ENCODE measurements at places on chromosomes 12 and 14. TPM values are rescaled to one million over a fixed set of nuclear protein-coding genes. Genes with fewer than 3 reads are reported as not detected.

The CCDC38 gene
- not detected for polyA plus RNA-seq

The DICER1 gene
- 27.1 TPM for polyA plus RNA-seq

The GMFB gene
- 38.1 TPM for polyA plus RNA-seq

The KRT85 gene
- polyA plus RNA-seq = not detected

The ITFG2 gene
- 79.2 TPM for polyA plus RNA-seq

The C3AR1 gene
- polyA plus RNA-seq = not detected

The ASCL1 gene
- not detected for polyA plus RNA-seq

The KRT74 gene
- polyA plus RNA-seq = not detected

The ALX1 gene
- polyA plus RNA-seq = not detected

The BATF gene
- polyA plus RNA-seq = 12.9 TPM

The LPAR5 gene
- polyA plus RNA-seq = 69.9 TPM

The FAM222A gene
- polyA plus RNA-seq = not detected

The FITM1 gene
- polyA plus RNA-seq = 0.53 TPM

The FAR2 gene
- not detected for polyA plus RNA-seq

The SERPINA6 gene
- not detected for polyA plus RNA-seq
